ENCODE measurements at places on chromosomes 7 and 10.

DNA sequence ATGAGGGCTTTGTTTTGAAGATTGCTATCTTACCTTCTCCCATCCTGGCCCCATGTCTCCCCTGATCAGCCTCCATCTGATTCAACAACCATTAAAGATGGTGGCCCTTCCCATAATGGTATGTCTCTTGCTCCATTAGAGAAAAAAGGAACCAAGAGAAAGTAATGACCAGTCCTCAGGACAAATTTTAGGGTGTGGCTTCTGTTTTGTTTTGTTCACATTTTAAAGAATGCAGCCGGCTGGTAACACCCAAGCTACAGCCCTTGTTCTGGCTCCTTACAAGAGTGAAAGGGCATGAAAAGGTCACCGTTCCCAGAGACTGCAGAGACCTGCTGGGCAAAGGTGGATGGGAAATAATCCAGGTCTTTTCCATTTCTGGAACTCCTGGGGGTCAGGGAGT is 287.9 kb upstream of the NEBL start:
- DNase-seq: no peak

DNA sequence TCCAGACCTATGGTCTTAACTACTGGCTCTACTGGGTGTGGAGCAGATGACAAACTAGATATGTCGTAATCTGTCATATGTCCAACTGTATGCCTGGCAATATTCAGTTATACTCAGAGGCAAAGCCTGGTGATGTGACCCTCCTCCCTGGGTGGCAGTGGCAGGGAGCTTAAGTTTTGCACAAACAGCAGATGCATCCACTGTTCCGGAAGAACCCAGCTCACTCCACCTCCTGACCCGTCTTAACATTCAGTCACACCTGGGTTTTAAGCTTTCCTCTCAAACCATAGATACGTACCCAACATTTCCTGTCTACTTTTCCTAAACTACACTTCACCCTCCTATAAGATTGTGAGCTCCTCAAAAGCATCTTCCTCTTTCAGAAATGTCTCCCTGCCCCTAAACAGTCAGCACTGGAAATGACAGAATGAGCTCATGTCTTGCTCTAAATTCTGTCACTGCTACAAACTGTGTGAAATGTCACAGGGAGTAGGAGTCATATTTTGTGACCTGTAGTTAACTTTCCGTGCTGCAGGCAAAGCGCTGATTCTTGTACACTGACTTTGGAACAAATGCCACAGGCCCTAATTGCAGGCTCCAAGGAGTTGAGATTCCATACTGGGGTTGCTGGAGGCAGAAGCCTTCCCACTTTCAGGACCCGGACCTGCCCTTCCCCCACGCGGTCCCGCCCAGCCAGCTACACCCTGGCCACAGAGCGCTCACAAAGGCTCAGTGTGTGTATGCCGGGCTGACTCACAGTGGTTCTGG is 23.9 kb downstream of the SCD start:
- DNase-seq: peak; percentile 92

- DNase-seq: no peak
These were observed 19.1 kb downstream of the DNAJB6 start for GRCh38 chr7:157355784-157356511.

DNA sequence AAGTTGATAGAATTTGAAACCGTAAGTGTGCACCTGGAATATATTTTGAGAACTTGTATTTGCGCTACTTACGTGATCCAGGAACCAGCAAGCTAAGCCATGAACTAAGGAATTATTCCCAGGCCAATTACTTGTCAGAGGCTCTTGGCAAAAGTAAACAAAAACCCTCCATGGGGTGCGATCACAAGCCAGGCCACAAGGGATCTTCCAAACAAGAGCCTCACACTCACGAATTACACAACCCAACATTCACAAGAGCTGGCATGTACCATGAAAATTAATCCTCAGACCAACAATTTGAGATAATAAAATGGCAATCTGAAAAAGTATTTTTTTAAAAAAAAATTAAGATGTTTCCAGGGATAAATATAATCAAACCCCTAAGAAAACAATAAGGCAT is 467.0 kb upstream of the AKR1E2 start:
- peak; percentile 48 for DNase-seq

DNA sequence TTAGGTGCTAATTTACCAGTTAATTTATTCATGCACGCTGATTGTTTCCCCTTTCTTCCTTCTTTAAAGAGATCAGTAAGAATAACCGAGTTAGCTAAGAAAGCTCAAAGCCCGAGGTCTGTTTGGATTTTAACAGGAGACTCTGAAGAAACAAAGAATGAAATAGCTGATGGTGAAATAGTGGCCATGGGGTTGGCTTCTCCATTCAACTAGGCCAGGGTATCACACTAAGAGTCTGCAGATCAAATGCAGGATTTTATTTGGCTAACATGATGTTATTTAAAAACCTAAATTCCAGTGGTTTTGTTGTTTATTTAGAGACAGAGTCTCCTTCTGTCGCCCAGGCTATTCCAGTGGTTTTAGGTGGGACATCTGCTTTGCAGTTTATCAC is 65.2 kb upstream of the SYPL1 start:
- no peak for DNase-seq

- DNase-seq: no peak
These were observed 416.2 kb upstream of the NFE2L3 start for GRCh38 chr7:25735674-25736242.

DNA sequence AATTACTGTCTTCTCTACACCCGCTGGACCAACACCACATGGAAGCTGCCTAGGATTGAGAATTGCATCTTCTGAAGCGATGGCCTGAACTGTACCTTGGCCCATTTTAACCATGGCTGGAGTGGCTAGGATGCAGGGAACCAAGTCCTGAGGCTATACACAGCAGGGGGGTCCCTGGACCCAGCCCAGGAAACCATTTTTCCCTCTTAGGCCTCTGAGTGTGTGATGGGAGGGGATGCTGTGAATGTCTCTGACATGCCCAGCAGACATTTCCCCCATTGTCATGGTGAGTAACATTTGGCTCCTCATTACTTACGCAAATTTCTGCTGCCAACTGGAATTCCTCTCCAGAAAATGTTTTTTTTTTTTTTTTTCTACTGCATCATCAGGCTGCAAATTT is 822.7 kb downstream of the PCDH15 start:
- DNase-seq: no peak

GRCh38 chr7:17952387-17952786 is 12.1 kb upstream of the SNX13 start:
- DNase-seq: no peak

- DNase-seq: no peak
These were observed 55.6 kb upstream of the CAMK2B start for GRCh38 chr7:44380831-44381493.

DNA sequence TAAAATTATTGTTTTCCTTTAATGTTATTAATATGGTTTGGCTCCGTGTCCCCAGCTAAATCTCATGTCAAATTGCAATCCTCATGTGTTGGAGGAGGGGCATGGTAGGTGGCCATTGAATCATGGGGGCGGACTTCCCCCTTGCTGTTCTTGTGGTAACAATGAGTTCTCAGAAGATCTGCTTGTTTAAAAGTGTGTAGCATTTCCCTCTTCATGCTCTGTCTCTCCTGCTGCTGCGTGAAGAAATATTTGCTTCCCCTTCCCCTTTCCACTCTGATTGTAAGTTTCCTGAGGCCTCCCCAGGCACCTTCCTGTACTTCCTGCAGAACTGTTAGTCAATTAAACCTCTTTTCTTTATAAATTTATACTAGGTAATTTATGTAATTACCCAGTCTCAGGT is 27.5 kb downstream of the VIM start:
- DNase-seq: no peak

DNA sequence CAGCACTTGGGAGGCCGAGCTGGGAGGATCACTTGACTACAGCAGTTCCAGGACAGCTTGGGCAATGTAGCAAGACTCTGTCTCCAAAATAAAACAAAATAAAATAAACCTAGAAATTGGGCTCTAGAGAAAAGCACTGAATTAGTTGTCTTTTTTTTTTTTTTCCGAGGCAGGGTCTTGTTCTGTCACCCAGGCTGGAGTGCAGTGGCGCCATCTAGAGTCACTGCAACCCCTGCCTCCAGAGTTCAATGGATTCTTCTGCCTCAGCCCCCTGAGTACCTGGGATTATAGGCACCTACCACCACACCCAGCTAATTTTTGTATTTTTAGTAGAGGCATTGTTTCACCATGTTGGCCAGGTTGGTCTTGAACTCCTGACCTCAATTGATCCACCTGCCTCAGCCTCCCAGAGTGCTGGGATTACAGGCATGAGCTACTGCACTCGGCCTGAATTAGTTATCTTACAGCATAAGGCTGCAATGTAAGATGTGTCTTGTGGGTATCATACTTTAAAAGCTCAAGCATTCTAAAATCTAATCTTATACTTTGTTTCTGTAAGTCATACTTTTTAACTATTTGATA is 12.8 kb downstream of the MEIG1 start:
- peak; percentile 37 for DNase-seq

DNA sequence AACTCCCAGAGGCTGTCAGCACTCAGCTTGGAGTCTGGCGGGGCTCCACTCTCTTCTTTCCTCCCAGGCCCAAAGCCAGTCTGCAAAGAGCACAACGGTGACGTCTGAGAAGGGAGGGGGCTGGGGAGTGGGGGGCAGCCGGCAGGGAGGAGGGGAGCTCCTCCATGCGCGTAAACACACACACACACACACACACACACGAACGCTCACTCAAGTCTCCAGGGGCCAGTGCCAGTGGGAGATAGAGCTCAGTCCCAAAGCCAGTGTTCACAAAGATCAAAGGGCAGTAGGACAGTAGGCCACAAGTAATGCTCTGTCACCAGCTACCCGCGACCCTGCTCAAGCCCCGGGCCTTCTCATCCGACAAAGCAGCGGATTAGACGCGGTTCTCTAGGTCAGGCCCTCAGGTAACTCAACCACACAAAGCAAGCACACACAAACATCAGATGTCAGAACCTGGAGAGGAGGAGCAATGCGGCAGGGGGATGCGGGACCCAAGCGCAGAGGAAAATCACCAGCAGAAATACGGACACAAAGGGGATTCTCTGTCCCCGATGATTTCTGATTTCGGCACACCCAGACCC is 19.9 kb downstream of the TCAF1 start:
- peak; percentile 23 for DNase-seq

DNA sequence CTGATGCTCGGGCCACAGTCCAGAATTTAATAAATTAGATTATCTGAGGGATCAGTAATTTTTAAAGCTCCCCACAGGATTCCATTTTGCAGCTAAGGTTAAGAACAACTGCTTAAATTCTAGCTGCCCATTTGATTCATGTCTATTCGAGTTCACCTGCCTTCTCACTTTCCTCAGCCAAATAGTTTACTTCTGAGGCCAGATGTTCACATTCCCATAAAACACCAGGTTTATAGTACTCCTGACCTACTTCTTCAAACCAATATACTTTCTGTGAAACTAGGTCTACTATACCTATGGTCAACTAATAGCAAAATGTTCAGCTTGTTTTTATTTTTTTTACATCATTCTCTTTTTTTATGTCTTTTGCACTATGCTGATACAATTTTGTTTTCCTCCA is 86.3 kb downstream of the GPR158 start:
- no peak for DNase-seq

- peak; percentile 6 for DNase-seq
These were observed 977 bp downstream of the CACNB2 start for GRCh38 chr10:18140957-18141845.

DNA sequence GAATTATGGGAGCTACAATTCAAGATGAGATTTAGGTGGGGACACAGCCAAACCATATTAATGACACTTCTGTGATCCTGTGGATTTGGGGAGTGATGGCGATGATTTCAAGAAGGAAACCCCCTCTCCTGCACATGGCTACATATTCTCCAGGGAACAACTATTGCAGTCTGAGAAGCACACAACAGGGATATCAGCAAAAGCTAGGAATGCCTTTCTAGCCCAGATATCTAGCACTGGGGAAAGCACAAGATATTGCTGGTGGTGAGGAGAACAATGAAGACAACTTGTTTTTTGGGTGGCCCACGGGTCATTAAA is 24.3 kb downstream of the EPDR1 start:
- no peak for DNase-seq

DNA sequence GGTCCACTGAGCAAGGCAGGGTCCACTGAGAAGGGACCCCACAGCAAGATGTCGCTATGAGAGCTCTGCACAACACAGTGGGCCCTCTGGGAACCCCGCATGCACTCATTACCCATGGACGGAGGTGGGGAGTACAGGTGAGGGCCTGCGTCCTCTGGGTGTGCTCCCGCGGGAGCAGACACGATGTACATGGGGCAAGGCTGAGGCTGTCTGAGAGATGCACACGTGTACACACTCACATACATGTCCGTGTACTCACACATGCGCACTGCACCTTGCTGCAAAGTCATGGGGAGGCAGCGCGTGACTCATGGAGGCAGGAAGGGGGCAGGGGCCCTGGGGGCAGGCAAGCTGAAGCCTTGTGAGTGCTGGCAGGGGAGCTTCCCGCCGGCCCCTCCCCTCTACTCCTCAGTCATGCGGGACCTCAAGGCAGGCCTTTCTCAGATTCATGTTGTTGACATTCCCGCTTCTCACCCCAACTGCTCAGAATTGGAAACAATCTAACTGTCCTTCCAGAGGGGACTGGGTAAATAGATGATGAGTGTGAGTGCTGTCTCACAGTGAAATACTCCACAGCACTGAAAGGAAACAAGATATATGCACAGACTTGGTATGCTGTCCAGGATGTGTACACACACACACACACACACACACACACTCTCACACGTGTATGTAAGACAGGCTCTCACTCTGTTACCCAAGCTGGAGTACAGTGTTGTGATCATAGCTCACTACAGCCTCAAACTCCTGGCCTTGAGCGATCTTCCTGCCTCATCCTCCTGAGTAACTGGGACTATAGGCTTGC is 40.0 kb downstream of the GOLGA7B start:
- DNase-seq: peak; percentile 98

GRCh38 chr7:20466543-20467021 is 135.9 kb downstream of the ITGB8 start:
- DNase-seq: no peak

GRCh38 chr10:35554036-35554435 is 51.1 kb upstream of the GJD4 start:
- no peak for DNase-seq

DNA sequence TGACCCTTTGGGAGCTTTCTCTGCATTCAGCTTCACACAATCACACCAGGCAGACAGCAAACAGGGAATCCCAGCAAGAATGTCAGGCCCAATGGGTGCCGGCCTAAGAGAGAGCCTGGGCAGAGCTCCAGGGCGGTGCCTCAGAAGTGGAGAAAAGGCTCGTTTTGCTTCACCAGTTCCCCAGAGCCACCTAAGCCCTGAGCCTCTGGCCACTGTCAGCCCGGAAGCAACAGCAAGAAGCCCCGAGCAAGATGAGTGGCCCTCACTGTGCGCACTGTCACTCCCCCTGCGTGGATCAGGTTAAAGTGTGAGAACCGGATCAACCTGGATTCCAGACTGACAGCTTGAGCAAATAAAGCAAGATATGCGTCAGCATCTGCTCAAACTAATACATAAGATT is 14.7 kb downstream of the CNPY1 start:
- no peak for DNase-seq

DNA sequence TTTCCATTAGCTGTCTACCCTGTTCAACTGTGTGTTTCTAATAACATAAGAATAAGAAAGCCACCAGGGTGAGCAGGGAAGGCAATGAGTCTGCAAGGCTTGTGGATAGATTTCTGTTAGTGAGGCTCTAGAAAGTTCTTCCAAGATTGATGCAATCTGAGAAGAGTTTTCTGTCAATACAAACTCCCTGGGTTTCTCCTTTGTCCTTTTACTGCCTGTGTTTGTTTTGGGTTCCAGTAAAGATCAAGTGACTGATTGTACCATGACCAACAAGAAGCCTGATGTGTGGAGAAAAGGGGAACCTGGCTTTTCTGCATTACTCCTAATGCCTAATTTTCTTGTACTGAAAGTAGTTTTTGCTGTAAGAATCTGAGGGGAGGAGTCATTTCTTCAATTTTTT is 139.9 kb downstream of the CFTR start:
- no peak for DNase-seq
